ENCODE measurements at places on chromosomes 12 and 14.

GRCh38 chr12:120012067-120012621, 23.1 kb downstream of the BICDL1 start:
- peak; percentile 64 for DNase-seq

- DNase-seq: no peak
Measured at GRCh38 chr14:36617824-36618223, 35.4 kb upstream of the NKX2-8 start.

GRCh38 chr14:99676657-99677056, 7.4 kb upstream of the CYP46A1 start:
- DNase-seq: peak; percentile 11

DNA sequence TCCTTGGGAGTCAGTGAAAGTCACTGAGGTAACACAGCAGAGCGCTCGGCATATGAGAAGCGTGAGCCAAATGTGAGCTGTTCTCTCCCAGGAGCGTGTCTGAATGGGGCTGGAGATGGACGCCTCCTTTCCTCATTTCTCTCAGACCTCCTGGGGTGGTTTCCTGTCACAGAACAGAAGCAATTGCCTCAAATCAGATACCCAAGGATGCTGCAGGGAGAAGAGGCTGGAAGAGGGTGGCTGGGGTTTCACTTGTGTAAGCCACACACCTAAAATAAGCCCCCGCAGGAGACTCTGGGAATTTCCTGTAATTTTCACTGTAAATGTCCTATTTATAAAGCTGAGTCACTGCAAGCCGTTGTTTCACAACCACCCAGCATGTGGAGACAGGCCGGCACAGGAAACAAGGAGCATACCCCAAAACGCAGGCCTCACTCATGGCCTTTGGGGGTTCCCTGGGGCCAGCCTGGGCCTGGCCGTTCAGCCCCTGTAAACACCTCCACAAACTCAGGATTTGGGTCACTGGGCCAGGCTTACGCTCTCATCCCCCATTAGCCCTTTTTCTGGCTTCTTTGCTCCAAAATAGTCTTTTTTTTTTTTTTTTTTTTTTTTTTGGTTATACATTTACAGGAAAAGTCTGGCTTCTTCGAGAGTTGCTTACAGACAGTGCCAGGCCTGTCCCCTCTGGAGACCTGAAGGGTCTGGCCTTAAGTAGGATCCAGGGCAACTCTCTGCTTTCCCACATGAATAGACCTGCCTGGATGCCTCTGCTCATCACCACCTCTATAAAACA, 55.3 kb downstream of the VCPKMT start:
- DNase-seq: peak; percentile 45

- DNase-seq: no peak
Measured at GRCh38 chr12:27316947-27317346, 15.7 kb upstream of the BMAL2 start.

DNA sequence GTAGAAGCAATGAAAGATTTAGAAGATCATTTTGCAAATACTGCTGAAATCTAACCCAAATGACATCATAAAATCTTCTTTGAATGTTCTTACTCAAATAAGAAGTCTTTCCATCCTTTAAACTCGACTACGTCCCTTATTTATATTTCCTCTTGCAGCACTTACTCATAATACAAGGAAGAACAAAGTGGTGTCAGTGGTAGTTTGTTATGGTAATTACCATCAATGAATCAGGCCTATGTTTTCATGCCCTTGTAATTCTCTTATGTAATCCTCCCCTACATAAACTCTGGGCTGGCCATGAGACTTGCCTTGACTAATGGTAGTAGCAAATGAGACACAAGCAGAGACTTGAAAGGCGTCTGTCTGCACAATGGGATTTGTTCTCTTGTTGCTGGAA, 17.0 kb downstream of the EEA1 start:
- DNase-seq: no peak
